Stimulated activated CD8-positive, alpha-beta memory T cell treated with anti-CD3 and anti-CD28 coated beads, Interleukin-7, amount 100 ng/mL, for 4 hours (primary cell): ENCODE measurements at places on chromosomes 6 and 20.

DNA sequence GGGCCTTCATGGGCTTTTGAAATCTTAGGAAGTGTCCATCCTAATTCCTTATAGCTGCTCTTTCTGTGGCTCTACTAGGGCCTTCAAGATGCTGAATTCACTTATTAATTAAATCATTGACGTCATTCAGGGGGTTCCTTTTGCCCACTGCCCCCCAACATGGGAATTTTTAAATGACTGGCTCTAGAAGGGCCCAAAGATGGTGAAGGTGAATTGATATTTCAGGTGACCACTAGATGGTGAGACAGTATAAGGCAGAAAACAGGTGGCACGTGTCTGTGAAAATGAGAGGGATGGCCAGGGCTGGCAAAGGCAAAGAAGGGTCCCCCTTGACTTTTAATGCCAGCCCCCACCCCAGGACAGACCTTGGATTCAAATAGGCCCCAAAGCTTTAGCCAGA is 11.8 kb downstream of the GNAS start:
- DNase-seq = no peak

DNA sequence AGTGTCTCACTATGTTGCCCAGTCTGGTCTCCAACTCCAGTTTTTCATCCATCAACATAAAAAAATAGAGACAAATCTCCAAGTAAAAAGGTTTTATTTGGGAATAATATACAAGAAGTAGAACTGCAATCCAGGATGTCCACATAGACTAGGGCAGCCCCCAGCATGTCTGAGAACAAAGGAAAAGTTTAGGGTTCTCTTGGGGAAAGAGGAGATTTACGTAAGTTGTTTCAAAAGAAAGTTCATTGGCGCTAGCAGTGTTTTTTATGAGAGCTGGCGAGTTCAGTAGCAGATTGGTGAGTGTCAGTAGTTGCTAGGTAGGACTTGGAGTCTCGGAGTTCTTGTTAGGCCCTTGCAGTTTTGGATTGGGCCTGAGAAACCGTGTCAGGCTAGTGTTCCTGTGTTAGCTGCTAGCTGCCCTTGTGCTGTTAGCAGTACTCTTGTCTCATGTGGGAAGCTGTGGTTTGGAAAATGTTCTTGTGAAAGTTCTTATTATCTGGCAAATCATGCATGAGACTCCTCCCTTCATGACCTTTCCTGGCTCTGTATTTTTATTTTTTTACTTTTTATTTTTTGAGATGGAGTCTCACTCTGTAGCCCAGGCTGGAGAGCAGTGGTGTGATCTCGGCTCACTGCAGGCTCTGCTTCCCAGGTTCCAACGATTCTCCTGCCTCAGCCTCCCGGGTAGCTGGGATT is 24.7 kb downstream of the TTLL9 start:
- DNase-seq = no peak

DNA sequence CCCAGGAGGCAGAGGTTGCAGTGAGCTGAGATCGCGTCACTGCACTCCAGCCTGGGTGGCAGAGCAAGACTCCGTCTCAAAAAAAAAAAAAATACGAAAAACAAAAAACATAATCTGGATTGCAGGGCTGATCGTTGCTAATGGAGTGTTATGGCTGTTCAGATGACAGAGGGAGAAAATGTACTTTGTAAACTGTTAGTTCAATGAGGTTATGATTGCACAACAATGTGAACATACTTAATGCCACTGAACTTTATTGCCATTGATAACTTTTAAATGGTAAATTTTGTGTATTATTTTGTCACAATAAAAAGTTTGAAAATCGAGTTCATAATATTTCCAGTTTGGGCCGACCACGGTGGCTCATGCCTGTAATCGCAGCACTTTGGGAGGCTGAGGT is 10.5 kb downstream of the C20orf173 start:
- no peak for DNase-seq

GRCh38 chr6:131730264-131730663 is 19.4 kb upstream of the CTAGE9 start:
- DNase-seq = no peak

DNA sequence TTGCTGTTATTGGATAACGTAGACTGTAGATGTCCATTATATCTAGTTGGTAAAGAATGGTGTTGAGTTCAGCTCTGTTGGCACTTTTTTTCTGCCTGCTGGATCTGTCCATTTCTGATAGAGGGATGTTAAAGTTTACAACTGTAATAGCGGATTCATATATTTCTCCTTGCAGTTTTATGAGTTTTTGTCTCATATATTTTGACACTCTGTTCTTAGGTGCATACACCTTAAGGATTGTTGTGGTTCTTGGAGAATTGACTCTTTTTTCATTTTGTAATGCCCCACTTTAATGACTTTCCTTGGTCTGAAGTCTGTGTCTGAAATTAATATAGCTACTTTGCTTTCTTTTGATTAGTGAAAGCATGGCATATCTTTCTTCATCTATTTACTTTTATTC is 16.1 kb downstream of the STXBP5 start:
- no peak for DNase-seq

DNA sequence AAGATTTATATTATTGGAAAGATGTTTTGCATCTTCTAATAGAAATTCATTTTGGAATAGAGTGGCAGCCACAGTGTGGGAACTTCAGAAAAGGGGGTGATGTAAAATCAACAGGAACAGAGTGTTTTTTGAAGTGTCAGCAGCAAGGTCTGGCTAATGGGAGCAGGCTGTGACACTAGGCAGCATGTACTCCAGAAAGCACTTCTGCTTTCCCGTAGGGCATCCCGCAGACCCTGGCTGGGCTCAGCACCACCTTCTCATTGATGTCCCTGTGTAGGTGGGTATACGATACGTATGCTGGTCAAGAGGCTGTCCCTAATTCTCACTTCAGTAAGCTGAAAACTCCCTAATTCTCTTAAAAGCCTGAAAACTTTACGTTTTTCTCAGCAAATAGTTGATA is 74.7 kb downstream of the EYA4 start:
- DNase-seq = no peak

DNA sequence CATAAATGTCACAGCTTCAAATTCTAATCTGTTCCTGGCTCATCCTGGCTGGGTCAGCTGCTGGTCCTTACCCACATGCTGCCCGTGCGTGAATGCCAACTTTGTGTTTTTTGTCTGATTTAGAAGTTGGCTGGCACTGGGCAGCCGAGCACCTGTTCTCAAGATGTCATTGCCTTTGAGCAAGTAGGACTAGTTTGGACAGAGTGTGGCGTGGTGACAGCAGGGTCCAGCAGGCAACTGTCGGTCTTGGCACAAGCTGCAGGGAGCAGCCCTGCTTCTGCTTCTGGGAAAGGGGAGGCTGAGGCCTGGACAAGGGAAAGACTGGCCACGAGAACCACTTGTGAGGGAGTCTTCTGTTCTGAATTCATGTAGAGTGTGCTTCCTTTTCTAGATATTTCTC is 26.4 kb upstream of the ADRM1 start:
- no peak for DNase-seq

- DNase-seq = no peak
These were observed 40.0 kb downstream of the FRK start for GRCh38 chr6:116020738-116021137.

GRCh38 chr6:57209030-57209429 is 13.1 kb downstream of the RAB23 start:
- no peak for DNase-seq

GRCh38 chr6:135314543-135314942 is 133.4 kb downstream of the MYB start:
- DNase-seq = no peak

- no peak for DNase-seq
These were observed 260.0 kb upstream of the SUPT3H start for GRCh38 chr6:45637611-45638257.

DNA sequence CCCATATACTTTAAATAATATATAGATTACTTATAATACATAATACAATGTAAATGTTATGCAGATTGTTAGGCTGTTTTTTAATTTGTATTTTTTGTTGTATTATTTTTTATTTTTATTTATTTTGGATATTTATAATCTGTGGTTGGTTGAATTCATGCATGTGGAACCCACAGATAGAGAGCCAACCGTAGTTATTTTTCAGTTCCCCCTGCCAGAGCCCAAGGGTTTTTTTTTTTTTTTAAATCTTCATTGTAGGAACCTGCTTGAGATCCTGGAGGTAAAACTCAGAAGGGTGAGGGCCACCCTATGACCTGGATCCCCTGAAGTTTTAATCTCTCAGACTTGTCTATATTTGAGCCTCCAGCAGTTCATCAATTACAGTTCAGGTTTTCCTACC is 133.2 kb downstream of the B3GAT2 start:
- DNase-seq = no peak

GRCh38 chr20:25285856-25286798 is 38.2 kb downstream of the PYGB start:
- DNase-seq = no peak

DNA sequence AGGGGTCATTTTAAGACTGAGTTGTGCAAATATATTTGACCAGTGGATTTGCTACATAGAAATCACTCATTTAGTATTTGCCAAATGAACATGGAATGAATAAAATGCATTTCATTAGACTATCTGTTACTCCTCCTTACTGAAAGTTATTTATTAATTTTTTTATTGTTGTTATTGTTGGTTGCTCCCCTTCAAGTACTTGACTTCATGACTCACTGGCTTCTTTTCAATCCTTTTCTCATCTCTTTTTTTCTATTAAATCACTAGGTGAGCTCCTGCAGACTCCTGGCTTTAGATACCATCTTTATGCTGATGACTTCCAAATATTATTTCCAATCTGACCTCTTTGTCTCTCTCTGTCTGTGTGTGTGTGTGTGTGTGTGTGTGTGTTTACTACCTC is 192.2 kb upstream of the FAM83B start:
- no peak for DNase-seq

DNA sequence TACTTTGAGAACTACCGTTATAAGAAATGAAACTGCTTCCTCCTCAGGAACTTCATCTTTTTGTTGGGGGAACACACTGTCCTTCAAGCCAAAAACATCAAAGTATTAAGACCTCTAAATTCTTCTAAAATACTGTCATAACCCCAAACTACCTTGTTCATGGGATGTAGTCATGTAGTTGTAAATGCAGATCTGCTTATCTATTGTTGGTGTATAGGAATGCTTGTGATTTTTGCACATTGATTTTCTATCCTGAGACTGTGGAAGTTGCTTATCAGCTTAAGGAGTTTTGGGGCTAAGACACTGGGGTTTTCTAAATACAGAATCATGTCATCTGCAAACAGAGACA is 282.9 kb upstream of the RUNX2 start:
- DNase-seq = no peak

DNA sequence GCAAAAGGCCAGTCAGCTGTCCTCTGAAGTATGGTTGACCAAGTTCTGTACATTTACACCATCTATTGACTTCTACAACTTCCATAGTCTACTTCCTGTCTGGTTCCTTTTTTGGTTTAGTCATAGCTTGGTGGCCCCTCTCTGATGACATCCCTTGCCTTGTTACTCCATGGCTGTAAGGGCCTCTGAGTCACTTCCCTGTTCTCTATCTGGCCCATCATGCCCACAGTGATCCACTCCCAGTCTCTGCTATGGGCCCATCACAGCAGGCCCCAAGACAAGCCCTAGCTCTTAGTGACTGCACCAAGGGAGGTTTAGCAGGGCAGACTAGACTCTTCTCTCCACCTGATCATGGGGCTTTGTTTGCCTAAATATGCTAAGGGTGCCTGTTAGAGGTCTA is 441.6 kb downstream of the HACE1 start:
- no peak for DNase-seq

DNA sequence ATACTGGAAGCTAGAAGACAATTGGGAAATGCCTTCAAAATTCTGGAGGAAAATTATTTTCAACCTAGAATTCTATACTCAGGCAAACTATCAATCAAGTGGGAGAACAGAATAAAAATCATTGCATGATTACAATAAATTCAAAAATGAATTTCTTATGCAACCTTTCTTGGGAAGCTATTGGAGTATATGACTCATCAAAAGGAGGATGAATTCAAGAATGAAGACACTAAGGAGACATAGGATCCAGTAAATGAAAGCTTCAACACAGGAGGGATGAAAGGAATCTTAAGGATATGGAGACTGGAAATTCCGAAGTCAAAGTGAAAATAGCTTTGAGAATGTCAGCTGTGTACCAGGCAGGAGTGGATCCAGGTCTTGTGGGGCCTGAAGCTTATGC is 12.6 kb upstream of the UBR2 start:
- no peak for DNase-seq

GRCh38 chr20:6994452-6994851 is 227.0 kb downstream of the BMP2 start:
- DNase-seq = no peak
